ENCODE measurements at places on chromosomes 3 and 15.
A peak's percentile ranks its signal among the peaks of the same experiment; 100 is the strongest.

DNA sequence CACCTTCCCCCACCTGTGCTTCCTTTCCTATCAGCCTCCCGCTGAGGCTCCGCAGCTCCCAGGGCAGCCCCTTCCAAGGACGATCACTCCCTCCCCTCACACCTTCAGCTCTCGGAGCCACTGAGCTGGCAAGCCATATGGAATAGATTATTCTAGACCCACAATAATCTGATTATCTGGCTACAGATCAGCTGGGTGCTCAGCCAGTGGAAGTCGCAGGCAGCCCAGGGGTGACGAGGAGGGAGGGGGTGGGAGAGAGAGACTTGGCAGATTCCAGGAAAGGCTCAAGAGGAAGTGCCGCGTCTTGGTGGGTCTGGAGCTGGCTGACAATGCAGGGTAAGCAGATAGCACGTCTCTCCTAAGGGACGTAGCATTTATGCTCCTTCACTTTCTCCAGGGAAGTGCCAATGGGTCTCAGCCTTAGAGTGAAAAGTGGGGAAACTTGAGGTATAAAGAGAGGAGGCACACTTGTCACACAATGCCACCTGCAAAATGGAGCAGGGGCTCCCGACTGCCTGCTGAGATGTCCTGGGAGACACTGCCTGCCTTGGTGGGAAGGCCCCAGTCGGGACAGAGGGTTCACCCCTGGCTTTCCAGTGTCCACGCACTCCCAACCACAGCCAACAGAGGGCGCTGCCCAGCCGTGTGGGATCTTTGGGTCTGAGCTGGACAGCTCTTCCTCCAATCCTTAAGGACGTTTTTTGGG lies 9.4 kb upstream of the MESP1 start:
- DNase-seq = peak; percentile 11

GRCh38 chr3:45623846-45624245 lies 29.3 kb downstream of the LIMD1 start:
- DNase-seq = no peak

DNA sequence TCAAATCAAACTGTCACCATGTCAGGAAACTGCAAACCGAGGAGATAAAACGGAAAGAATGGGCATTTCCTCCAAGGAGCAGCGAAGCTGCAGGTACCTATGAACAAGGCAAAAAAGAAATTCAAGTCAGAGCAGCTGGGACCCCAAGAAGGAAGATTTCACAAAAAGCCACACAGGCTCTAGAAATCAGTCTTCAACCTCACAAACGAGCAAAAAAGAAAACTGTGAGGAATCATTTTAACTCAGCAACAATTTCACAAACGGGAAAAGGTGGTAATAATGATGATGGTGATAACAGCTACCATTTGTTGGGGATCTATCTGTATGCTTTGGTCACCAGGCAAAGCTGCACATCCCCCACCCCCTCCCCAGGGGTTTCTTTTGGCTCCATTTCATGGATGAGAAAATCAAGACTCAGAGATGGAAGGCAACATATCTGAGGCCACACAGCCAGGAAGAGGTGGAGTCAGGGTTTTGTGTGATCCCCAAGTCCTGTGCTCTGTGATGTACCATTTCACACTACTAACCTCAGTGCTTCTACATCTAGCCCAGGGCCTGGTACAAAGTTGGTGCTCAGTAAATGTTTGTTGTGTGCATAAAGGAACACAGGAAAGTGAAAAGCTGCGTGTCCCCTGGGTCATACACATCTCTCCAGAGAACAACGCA lies 109.9 kb downstream of the IQSEC1 start:
- DNase-seq = no peak

- no peak for DNase-seq
Observed at GRCh38 chr3:190545191-190545590, 31.3 kb downstream of the IL1RAP start.

- no peak for DNase-seq
Observed at GRCh38 chr3:26406636-26407035, 215.9 kb upstream of the LRRC3B start.

DNA sequence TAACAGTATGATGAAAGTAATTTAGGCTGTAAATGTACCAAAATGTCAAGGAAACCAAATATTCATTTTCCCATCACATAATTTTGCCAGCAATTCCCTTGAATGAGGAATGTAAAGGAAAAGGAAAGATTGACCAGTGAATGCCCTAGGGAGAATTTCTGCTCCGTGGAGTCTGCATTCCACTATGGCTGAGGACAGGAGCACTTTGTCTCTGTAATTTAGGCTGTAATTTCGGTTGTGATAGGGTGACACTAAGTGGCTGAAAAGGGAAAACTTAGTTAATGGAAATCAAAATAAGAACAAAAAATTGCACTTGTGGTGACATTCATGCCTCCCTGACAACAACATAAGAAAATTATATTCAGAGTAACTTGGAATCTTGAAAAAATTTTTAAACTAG lies 8.3 kb upstream of the TMEM207 start:
- DNase-seq = no peak

- peak; percentile 98 for DNase-seq
Observed at GRCh38 chr15:89575146-89575655, at the start of gene TICRR. TSS of gene TICRR (plus strand) at chr15:89575469. CDS start at chr15:89575587, 118 bp downstream.

GRCh38 chr3:149120051-149120972 lies 9.1 kb upstream of the HPS3 start:
- peak; percentile 59 for DNase-seq

- DNase-seq = no peak
Observed at GRCh38 chr15:28179270-28179669, 80.2 kb upstream of the OCA2 start.

DNA sequence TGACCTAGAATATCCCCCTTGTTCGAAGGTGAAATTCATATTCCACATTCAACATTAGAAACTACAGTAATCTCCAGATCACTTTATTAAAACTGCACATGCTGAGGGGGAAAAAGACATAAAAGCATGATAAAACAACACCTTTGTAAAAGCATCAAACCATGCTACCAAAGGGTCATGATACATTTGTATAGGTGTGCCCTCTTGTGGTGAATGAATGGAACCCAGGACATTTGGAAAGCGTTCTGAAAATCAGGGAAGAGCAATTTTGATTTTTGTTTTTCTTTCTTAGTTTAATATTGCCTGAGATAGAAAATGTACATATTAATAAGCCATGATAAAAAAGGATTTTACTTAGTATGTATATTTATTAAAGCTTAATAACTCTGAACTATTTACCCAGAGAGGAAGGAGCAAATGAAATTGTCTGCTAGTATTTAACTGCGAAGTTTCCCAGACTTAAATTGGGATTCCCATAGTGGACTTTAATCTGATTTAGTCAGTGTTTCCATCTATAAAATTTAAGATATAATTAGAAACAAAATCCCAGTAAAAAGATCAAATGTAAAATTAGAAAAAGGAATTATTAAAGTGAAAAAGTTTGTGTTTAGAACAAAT lies 105.8 kb upstream of the ARL6 start:
- DNase-seq = peak; percentile 76

DNA sequence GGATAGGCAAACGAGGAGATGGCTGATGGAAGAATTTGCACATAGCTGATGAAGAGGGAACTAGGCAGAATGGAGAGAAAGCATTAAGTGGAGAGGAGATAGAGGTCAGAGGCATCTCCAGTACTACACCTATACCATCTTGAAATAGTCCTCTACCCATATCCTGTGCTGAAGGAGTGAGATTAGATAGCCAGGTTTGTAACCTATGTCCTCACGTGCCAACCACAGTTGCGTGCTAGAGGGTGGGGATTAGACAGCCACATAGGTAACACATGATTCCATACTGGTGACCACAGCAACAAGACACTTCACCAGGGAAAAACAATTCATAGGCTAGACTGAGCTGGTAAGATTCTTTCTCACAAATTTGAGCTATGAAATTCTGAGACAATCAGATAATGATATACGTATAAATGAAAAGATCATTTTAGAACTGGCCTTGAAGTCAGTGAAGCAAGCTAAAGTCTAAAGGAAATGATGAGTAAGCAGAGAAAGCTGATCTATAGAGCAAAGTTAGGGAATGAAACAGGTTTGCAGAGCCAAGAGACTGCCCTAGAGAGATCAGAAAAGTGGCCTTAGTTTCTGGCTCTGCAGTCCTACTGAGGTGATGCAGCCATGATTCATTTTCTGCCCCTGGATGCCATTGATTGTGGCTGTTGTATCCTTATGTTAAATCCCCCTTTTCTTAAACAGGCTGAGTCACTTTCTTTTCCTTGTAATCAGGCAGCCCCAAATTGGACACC lies 17.7 kb downstream of the MYNN start:
- no peak for DNase-seq

DNA sequence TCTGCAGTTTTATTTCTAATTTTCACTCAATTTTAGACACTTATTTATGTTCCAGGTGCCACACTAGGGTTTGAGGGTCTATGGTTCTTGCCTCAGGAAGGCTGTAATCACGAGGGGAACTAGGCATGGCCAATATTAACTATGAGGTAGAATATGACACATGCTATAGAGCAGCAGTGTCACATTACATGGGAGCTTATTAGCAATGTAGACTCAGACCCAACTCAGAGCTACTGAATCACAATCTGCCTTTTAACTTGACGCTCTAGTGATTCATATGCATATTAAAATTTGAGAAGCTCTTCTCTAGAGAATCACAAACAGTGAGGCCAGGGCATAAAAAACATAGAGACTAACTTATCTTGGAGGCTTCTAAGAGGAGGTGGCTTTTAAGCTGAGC lies 32.8 kb upstream of the MRPL3 start:
- no peak for DNase-seq

DNA sequence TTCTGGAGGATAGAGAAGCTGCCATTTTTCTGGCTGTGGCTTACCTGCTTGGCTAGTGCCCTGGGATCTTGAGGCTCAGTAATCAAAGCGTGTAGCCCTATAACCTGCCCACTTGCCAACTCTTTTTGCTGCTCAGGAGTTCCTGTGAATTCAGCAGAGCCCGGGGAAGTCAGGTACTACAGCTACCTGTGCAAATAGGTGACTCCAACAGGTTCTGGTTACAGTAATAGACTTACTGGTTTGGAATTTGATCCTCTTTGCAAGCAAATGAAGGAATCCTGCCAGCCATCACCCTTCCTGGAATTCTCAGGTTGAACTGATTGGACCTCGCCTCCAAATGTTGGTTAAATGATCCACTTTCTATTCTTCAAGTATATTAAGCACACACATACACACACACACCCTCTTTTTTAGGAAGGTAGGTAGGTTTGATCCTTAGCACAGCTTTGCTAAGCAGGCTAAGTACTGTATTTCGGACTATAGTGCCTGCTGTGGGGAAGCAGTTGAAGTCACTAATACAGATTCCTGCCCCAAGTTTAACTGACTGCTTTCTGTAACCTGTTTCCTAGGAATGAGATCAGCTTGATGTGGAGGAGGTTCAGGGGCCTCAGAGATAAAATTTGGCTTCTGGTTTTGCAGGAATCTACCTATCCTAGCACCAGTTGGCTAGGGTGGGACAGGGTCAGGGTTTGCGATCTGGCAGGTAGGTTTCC lies 2.3 kb downstream of the PPCDC start:
- DNase-seq = no peak

DNA sequence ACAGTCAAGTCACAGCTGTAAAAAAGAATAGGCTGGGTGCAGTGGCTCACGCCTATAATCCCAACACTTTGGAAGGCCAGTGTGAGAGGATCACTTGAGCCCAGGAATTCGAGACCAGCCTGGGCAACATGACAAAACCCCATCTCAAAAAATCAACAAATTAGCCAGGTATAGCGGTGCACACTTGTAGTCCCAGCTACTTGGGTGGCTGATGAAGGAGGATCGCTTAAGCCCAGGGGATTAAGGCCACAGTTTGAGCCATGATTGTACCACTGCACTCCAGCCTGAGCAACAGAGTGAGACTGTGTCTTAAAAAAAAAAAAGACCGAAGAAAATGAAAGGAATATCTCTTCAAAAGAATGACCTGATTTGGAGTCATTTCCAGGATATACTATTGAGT lies 6.6 kb downstream of the HERC1 start:
- no peak for DNase-seq

- no peak for DNase-seq
Observed at GRCh38 chr15:38930851-38931572, 366.4 kb upstream of the RASGRP1 start.

DNA sequence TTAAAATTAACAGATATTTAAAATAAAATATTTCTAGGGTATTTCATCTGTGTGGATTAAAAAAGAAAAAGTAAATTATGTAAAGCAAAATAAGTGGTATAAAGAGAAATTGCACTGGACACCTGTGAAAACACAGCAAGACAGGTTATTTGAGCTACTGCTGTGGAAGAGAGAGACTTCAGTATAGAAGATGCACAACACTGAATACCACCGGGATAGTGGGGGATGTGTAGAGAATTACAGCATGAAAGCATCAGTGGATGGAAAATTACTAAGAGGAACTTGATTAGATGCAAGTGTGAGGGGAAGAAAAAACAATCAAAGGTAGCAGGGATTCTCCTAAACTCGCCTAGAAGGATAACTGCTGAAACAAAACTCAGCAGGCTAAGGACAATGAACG lies 1242.5 kb upstream of the GBE1 start:
- DNase-seq = no peak

GRCh38 chr3:125075738-125076137 lies 19.9 kb upstream of the HEG1 start:
- DNase-seq = no peak

- no peak for DNase-seq
Observed at GRCh38 chr3:155972885-155973584, 102.6 kb downstream of the GMPS start.

GRCh38 chr3:3589715-3590130 lies 209.5 kb upstream of the LRRN1 start:
- no peak for DNase-seq

GRCh38 chr3:123610331-123610730 lies 25.5 kb upstream of the HACD2 start:
- DNase-seq = peak; percentile 38

- no peak for DNase-seq
Observed at GRCh38 chr15:66586155-66586976, 20.6 kb upstream of the LCTL start.

DNA sequence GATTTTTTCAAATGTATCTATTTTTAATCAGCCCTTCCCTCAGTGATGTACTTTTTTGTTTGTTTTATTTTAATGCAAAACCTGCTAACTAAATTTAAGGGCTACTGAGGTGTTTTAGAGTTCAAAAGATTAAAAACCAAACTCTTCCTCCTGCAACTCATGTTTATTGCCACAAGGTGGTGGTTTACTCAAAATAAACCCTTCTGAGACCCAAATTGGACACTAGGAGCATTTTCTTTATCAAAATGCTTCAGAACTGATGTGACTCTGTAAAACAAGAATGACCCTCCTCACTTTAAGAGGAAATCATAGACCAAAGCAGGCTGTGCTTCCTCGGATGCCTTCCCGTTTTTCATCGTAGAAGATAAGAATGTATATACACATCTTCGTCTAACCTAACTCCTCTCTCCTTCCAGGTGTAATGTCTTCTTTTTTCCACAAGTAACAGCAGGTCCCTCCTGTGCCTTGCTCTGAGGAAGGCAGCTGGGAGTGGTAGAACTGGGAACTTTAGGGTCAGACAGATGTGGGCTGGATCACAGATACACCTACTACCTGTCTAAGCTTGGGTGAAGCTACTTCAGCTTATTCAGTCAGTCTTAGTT lies 2.9 kb upstream of the NME9 start:
- DNase-seq = peak; percentile 14

- DNase-seq = no peak
Observed at GRCh38 chr15:43954181-43954621, 127.4 kb downstream of the WDR76 start.

- DNase-seq = no peak
Observed at GRCh38 chr3:115903843-115904242, 280.5 kb downstream of the GAP43 start.

- DNase-seq = no peak
Observed at GRCh38 chr3:86826292-86826691, 164.7 kb downstream of the VGLL3 start.

GRCh38 chr3:197528190-197528589 lies 27.6 kb downstream of the BDH1 start:
- no peak for DNase-seq

GRCh38 chr15:62726461-62726860 lies 316.1 kb upstream of the TPM1 start:
- DNase-seq = peak; percentile 7

All from NCI-H1092 treated with DMSO at 0.1 percent for 48 hours (cell line).